ENCODE measurements at places on chromosomes 11 and 22.

DNA sequence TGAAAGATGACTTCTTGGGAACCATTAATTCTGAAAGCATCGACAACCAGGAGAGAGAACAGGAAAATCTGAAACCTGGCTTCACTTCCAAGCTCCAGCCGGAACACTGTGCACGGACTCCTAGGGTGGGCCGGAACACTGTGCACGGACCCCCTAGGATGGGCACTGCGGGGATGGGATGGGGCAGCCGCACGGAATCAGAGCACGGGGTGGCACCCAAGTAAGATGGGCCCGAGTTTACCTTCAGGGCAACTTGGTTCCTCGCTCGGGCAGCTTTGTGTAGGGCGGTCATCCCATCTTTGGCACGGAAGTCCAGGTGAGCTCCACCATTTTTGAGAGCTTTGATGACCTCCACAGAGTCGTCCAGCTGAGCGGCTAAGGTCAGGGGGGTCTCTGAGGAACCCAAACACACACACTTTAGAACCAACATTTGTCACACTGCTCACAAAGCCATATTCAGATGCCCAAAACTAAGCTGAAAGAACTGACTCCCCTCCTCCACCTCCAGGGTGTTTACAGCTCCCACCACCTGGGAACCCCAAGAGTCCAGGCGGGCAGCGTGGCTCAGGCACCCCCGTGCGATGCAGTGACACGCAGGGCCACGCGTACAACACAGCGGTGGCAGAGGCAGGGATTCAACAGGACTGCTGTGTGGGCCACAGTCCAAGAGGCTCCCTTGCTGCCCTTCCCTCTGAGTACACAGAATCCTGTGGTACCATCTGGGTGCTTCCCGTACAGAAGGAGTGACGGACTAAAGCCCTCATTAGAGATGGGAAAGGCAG lies 157.9 kb downstream of the SHANK2 start:
- DNase-seq, result no peak

DNA sequence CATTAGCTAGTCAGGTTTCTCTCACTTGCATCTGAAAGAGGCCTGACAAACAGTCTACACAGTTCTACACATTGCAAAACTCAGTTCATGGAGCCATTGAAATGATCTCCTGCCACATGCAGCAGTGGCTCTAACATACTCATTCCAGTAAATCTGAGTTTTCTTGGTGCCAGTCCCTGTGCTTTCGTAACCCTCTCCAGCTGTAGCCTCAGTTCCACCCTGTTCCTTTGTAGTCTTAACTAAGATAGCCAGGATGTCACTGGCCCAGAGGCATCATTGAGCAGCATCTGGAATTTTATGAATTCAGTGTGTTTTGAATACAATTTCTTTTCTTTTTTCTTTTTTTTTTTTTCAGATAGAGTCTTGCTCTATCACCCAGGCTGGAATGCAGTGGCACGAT lies 37.4 kb upstream of the ZBED5 start:
- DNase-seq, result no peak

- DNase-seq, result no peak
Measured at GRCh38 chr11:48123254-48123875, 93.2 kb upstream of the OR4B1 start.

DNA sequence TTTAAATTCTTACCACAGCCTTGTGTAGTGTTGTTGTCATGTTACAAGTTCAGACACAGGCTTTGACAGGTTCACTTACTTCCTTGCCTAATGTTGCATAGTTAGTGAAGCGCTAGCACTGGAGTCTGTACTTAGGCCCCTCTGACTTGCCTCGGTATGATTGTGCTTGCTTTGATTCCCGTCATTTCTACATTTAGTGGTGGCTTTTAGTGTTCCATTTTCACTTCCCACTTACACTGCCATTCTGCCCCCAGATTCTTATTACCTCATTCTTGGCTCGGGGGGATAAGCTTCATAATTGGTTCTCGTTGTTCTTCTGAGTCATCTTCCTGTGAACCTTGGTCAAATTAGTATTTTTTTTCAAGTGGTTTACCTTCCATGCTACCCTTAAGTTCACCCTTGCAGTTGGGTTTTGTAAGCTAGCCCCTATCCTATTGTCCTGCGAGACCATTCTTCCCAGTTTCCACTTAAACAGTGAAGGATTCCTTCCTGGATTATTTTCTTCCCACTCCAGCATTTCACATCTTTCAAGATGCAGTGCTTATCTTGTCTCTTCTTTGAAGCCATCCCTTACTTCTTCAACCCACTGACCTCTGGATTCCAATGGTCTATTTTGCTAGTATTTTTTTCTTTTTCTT lies 68.7 kb downstream of the DDX10 start:
- no peak for DNase-seq

GRCh38 chr11:111403051-111403726 lies 24.1 kb upstream of the POU2AF1 start:
- DNase-seq, result peak; percentile 14

DNA sequence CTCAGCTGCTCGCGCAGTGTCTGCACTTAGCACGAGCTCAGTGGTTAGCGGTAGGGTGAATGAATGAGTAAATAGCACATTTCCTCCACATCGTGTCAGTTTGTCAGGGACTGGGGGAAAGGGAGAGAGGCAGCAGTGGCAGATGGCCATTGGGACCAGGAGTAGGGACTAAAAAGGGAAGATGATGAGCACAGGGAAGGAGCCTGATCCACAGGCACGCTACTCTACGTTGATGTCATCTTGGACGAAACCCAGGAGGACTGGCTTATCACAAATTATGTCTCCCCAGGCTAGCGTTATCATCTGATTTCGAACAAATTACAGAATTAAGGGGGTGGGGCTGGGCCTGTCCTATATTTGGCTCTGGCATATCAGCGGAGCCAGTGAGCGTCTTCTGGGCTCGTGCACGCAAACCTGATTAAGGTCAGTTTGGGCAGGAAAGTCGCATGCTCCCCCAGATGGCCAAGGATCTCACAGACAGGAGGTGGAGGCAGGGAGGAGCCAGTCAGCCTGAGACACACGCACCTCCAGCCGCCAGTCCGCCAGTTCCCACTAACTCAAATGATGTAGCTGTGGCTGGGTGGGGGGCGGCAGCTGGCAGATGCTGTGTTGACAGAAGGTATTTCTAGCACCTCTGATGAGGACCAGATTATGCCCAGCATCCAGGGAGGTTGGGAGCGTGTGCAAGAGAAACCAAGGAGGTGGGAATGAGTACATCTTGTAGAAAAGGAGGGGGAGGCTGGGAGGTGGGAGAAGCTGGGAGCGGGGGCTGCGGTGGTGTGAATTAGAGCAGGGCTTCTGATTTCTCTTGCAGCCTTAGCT lies 97.4 kb upstream of the PRDM11 start:
- DNase-seq, result peak; percentile 3

- DNase-seq, result no peak
Measured at GRCh38 chr11:118673361-118674081, 5.9 kb downstream of the TREH start.

DNA sequence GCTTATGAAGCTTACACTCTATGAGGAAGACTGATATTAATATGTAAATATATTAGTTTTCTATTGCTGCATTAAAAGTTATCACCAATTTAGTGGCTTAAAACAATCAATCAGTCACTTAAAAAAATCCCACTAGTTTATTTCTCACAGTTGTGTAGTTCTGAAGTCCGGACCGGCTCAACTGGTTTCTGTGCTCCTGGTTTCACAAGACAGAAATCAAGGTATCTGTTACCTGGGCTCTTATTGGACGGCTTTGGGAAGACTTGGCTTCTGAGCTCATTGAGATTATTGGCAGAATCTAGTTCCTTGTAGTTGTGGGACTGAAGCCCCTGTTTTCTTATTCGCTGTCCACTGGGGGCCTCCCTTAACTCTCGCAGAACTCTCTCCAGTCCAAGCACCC lies 343.0 kb downstream of the RAB38 start:
- no peak for DNase-seq

- DNase-seq, result no peak
Measured at GRCh38 chr11:15745266-15745665, 611.1 kb downstream of the SOX6 start.

GRCh38 chr22:38398609-38399461 lies 56.2 kb downstream of the KCNJ4 start:
- DNase-seq, result peak; percentile 49

GRCh38 chr22:30439836-30440235 lies 14.3 kb downstream of the MTFP1 start:
- no peak for DNase-seq

GRCh38 chr11:15849257-15849656 lies 507.1 kb downstream of the SOX6 start:
- DNase-seq, result no peak

- peak; percentile 60 for DNase-seq
Measured at GRCh38 chr11:84607975-84608836, 1018.9 kb downstream of the DLG2 start.

- DNase-seq, result no peak
Measured at GRCh38 chr11:102927624-102927990, 27.9 kb downstream of the MMP13 start.

- DNase-seq, result peak; percentile 23
Measured at GRCh38 chr22:26406118-26406517, 22.9 kb upstream of the ASPHD2 start.

DNA sequence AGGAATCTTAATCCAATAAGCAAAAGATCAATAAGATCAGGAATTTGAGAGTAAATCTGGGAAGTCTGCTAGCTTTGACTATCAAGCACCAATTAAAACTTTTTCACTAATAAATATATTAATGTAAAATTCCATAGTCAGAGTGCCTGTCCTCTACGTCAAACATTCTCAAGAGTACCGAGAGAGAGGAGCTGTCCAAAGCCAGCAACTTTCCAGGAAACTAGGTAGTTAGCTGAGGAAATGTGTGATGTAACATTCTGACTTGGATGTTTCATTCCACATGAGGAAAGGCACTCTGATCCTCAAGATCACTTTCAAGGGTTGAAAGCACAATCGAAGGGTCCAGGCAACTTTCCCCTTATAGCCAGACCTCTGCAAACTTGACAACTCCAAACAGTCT lies 113.2 kb downstream of the STK33 start:
- DNase-seq, result no peak

DNA sequence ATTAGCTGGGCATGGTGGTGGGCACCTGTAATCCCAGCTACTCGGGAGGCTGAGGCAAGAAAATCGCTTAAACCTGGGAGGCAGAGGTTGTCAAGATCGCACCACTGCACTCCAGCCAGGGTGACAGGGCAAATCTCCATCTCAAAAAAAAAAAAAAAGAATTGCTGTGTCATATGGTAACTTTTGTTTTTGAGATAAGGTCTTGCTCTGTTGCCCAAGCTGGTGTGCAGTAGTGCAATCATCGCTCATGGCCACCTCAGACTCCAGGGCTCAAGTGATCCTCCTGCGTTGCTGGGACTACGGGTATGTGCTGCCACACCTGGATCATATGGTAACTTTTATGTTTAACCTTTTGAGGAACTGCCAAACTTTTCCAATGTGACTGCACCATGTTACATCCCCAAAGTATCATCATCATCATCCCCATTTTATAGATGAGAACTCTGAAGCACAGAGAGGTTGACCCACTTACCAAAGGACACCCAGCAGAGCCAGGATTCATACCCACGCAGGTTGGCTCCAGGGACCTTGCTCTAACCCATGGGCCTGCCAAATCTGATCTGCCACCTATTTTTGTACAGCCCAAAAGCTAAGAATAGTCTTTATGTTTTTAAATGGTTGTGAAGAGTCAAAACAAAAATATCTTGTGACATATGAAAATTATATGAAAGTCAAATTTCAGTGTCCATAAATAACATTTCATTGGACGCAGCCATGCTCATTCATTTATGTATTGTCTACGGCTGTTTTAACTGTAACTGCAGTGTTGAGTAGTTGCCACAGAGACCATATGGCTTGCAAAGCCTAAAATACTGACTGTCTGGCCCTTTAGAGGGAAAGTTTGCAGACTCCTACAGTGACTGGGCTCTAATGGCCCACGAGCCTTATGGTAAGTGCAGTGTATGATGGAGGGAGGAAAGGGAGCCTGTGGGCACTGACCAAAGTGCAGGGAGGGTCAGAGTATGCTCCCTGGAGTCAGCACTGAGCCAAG lies 45.3 kb downstream of the GDPD5 start:
- no peak for DNase-seq

DNA sequence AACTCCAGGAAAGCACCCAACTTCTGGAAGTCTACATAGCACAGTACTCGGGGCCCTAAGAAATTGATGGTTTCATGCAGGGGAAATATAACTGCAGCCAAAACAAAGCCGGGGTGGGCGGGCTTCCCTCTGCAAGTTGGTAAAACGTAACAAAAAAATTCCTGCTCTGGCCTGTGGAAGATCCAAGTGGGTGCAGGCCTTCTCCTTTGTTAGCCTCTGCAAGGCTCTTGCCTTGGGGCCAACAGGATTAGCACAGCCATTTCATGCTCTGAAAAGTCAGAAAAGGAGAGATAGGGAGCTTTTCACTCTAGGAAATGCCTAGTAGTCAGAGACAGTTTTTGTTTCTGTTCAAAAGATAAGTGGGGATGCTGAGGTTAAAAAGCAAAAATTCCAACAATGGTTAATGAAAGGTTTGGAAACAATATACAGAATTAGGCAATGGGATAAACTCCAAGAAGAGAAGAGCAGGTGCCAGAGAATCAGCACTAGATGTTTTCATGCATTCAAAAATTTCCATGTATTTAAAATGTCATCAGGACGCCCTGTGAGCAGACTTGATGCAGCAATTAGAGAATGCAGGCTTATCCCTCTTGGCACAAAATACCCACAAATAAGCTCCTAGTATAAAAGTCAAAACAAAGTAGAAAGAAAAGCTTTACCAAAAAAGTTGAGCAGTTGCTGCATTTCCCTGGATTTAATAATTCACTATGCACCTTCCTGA lies 72.3 kb upstream of the CHRM4 start:
- no peak for DNase-seq
